ENCODE measurements at places on chromosomes 7 and 10. TPM values are rescaled to one million over a fixed set of nuclear protein-coding genes. Genes with fewer than 3 reads are reported as not detected.

Gene ABCB1
- 1.9 TPM for total RNA-seq

Gene SYNPO2L
- not detected for total RNA-seq

Gene LLCFC1
- not detected for total RNA-seq

DNA sequence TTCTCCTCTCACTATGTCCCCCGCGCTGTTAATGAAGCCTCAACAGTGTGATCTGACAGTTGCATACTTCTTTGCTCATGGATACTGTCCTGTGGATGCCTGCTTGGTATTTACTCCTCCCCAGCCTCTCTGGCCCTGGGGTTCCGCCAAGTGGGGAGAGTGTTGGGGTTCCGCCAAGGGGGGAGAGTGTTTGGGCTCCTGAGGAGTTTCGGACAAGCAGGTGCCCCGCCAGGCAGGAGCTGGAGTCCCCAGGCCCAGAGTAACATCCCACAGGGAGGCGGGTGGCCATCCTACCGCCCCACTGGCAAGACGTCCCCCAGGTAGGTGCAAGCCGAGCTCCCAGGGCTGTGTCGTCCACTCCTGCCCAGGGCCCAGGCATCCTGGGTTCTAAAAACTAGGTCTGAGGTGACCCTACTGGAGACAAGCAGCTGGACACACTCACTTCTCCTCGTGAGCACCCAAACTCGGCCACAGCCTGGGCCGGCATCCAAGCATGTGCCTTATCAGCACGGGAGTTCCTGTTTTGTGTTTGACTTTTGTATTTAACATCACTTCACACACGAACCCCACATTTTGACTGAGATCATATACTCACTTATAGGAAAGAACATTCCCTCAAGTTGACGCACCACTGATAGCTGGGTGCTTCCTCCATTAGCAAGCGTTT is 34.2 kb downstream of the CAMK2B start:
- no peaks in the 10 kb centered on the region for H3K36me3 ChIP-seq
- H3K4me1 ChIP-seq, result no peaks in the 10 kb centered on the region
- no peak for DNase-seq

Gene COMTD1
- 38.5 TPM for total RNA-seq

DNA sequence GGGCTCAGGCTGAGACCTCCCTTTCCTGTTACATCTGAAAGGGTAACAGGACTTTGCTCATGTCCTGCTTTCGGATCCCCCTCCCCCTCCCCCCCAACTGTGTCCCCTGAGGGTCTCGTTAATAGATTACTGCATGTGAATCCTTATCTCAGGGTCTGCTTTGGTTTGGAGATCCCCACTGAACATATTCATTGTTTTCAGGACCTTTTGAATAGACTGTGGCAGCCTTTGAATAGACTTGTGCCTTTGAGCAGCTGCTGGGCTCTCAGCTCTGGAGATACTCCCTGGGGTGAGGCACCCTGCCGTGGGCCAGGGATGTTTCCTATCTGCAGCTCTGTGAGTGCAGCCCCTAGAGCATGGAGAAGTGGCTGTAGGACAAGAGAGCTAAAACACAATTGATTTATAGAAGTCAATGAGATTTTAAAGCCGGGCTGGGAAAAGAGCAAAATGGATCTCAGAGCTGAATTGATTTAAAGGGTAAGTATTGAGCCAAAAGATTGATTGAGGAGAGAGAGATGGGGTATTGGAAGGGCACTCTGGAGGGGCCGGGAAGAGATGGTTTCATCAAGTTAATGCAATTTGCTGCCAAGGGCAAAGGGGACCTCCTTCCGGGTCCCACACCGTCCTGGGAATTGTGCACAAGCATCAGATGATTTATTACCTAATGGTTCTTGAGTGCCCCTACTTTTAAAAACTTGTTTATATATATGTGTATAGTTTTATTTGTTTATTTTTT is 9.9 kb downstream of the ARHGAP22 start:
- no peaks in the 10 kb centered on the region for H3K4me1 ChIP-seq
- no peaks in the 10 kb centered on the region for H3K36me3 ChIP-seq
- DNase-seq, result no peak
- peaks cover 4% of the 10 kb centered on the region for H3K27me3 ChIP-seq
- no peak overlapping the region for H3K27ac ChIP-seq
- no peak overlapping the region for H3K4me3 ChIP-seq

GRCh38 chr7:88670536-88670935 is 89.0 kb upstream of the ZNF804B start:
- no peaks in the 10 kb centered on the region for H3K36me3 ChIP-seq
- H3K27me3 ChIP-seq, result no peaks in the 10 kb centered on the region
- H3K4me1 ChIP-seq, result no peaks in the 10 kb centered on the region
- H3K27ac ChIP-seq, result no peak overlapping the region
- no peak for DNase-seq

GRCh38 chr7:98641646-98642500 is 24.8 kb downstream of the NPTX2 start:
- DNase-seq, result no peak
- no peak overlapping the region for H3K27ac ChIP-seq
- no peak overlapping the region for H3K4me3 ChIP-seq
- no peaks in the 10 kb centered on the region for H3K36me3 ChIP-seq
- no peaks in the 10 kb centered on the region for H3K4me1 ChIP-seq
- no peaks in the 10 kb centered on the region for H3K27me3 ChIP-seq

GRCh38 chr10:71045204-71045809 is 156.9 kb upstream of the PCBD1 start:
- H3K4me3 ChIP-seq, result no peak overlapping the region
- no peaks in the 10 kb centered on the region for H3K36me3 ChIP-seq
- no peak overlapping the region for H3K27ac ChIP-seq
- H3K27me3 ChIP-seq, result peaks cover 2% of the 10 kb centered on the region
- H3K4me1 ChIP-seq, result no peaks in the 10 kb centered on the region

GRCh38 chr7:99829524-99830160 is 1.8 kb downstream of the CYP3A43 start:
- H3K27me3 ChIP-seq, result peaks cover 27% of the 10 kb centered on the region
- H3K4me1 ChIP-seq, result no peaks in the 10 kb centered on the region
- H3K4me3 ChIP-seq, result no peak overlapping the region
- no peak for DNase-seq
- no peaks in the 10 kb centered on the region for H3K36me3 ChIP-seq
- no peak overlapping the region for H3K27ac ChIP-seq

GRCh38 chr7:106112972-106113421 is 885 bp upstream of the SYPL1 start:
- H3K4me1 ChIP-seq, result peaks cover 54% of the 10 kb centered on the region
- DNase-seq, result no peak
- H3K27me3 ChIP-seq, result no peaks in the 10 kb centered on the region
- H3K27ac ChIP-seq, result peak overlapping the region; percentile 92
- H3K4me3 ChIP-seq, result peak overlapping the region; percentile 83
- H3K36me3 ChIP-seq, result peaks cover 14% of the 10 kb centered on the region

DNA sequence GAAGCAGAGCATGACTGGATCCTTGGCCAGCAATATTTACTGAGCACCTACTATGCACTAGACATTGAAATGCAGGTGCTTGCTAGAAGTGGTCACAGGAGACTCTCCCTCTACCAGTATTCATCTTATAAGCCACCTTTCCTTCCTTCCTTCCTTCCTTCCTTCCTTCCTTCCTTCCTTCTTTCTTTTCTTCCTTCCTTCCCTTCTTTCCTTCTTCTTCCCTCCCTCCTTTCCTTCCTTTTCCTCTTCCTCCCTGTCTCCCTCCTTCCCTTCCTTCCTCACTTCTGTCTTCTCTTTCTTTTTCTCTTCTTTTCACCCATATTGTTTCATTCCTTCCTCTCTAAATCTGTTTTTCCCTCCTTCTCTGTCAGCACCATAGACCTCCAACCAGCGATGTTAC is 47.3 kb upstream of the TCF7L2 start:
- H3K27ac ChIP-seq, result no peak overlapping the region
- no peak overlapping the region for H3K4me3 ChIP-seq
- H3K27me3 ChIP-seq, result no peaks in the 10 kb centered on the region
- H3K4me1 ChIP-seq, result peaks cover 2% of the 10 kb centered on the region
- no peaks in the 10 kb centered on the region for H3K36me3 ChIP-seq
- no peak for DNase-seq

DNA sequence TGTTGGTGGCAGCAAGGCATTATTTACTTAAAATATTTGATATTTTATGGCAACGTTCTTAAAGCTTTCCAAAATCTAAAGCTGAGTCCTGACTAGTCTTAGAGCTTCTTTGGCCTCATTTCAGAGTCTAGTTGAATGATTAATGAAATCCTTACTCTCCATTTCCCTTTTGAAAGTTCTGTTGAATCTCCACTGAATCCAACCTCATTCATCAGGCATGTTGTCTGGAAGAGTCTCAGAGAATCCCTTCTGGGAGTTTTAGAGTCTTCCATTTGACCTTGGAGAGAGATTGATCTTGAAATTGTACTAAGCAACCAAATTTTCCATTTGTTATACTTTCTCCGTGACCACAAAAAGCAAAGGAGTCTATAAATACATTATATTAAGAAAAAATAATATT is 198.5 kb upstream of the TMEM196 start:
- no peaks in the 10 kb centered on the region for H3K36me3 ChIP-seq
- no peak overlapping the region for H3K4me3 ChIP-seq
- DNase-seq, result no peak
- no peaks in the 10 kb centered on the region for H3K4me1 ChIP-seq
- no peaks in the 10 kb centered on the region for H3K27me3 ChIP-seq

DNA sequence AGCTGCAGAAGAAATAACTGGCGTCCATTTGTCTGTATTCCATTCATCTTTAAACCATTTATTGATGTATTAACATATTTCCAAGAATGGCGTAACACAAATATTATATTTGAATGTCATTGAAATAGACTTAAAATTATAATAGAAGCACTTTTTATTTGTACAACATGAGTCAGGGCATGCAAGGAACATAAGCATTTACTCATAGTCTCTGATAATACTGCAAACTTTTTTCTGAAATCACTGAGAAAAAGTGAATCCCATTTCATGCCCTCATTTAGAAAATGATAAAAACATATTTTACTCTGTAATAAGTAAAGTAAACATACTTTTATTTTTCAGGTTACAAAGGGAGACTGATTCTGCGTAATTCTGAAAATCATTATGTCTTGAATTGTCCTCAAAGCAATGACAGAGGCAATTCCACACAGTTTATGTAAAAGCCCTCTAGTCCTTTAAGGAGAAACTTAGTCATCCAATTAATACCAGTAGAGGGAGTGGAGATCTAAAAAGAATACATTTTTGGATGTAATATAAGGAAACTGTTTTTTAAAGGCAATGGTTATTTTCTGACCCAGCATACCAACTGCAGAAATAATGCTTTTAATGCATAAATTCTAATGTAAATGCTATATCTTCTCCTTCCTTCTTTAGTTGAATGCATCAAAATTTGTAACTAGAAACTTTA is 58.1 kb downstream of the AGMO start:
- H3K4me1 ChIP-seq, result no peaks in the 10 kb centered on the region
- no peak overlapping the region for H3K27ac ChIP-seq
- DNase-seq, result no peak
- H3K36me3 ChIP-seq, result no peaks in the 10 kb centered on the region
- H3K4me3 ChIP-seq, result no peak overlapping the region
- no peaks in the 10 kb centered on the region for H3K27me3 ChIP-seq

Gene ANKRD1
- not detected for total RNA-seq

DNA sequence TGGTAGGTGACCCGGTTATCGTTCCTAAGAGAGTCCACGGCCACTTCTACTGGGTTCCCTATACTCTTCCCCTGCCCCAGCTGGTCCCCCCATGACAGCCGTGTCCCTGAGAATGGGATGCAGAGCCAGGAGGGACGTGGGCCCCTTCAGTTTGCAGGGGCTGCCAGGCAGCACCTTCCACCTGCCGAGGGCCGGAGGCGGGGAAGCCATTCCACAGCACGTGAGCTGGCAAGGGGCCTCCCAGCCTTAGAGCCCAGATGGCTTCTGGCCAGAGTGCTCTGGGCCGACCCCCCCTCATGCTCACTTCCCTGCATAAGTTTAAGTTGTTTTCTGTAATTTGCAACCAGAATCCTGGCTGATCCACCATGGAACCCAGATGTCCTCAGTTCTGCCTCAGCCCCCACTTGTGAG is 39.0 kb downstream of the DIP2C start:
- no peak overlapping the region for H3K27ac ChIP-seq
- H3K27me3 ChIP-seq, result no peaks in the 10 kb centered on the region
- no peaks in the 10 kb centered on the region for H3K4me1 ChIP-seq
- no peak for DNase-seq

- DNase-seq, result no peak
- no peaks in the 10 kb centered on the region for H3K4me1 ChIP-seq
- H3K27me3 ChIP-seq, result no peaks in the 10 kb centered on the region
- no peak overlapping the region for H3K4me3 ChIP-seq
- H3K36me3 ChIP-seq, result peaks cover 35% of the 10 kb centered on the region
Observed at GRCh38 chr7:111126987-111127386, 36.1 kb downstream of the LRRN3 start.

- H3K4me1 ChIP-seq, result peaks cover 25% of the 10 kb centered on the region
- peak; percentile 45 for DNase-seq
- H3K27ac ChIP-seq, result no peak overlapping the region
Observed at GRCh38 chr7:151245360-151246101, 3.0 kb downstream of the SMARCD3 start.

- H3K4me1 ChIP-seq, result no peaks in the 10 kb centered on the region
- H3K27ac ChIP-seq, result no peak overlapping the region
Observed at GRCh38 chr7:79217468-79217867, 236.0 kb downstream of the MAGI2 start.

Gene NPC1L1
- total RNA-seq, result not detected

DNA sequence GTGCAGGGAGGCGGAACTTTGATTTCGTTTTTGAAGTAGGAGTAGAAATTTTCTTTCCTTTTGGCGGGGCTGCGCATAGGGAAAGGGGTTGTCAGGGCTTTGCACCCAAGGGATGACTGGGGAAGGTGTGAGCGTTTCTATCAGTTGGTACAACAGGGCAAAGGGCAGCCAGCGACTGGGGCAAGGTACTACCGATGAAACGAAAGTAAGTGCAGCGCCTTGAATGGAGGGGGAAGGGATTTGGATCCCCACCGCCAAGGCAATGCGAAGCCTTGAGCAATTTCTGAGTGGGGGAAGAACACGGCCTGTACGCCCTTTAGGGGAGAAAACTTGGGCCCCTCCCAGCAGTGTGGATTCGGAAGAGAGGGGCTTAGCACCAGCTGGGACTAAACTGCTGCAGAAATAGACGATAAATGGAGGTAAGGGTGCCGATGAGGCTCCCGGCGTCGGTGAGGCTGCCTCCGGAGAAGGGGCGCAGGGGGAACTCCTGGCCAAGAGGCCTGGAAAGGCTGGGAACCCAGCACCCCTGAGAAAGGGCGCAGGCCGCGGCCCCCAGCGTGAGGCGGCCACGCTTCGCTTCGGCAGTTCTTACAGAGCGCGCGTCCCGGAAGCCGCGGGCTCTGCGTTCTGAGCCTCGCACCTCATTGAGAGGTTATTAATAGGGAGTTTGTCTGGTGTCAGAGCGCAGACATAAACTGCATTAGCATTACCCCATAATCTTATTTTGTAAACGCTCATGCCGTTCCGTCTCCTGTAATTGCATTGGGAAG is 10.0 kb upstream of the TLX1 start:
- peaks cover 67% of the 10 kb centered on the region for H3K27me3 ChIP-seq
- peaks cover 15% of the 10 kb centered on the region for H3K4me1 ChIP-seq
- peak overlapping the region; percentile 85 for H3K4me3 ChIP-seq
- no peak for DNase-seq
- H3K36me3 ChIP-seq, result no peaks in the 10 kb centered on the region
- no peak overlapping the region for H3K27ac ChIP-seq

Gene OR9A2
- total RNA-seq, result 0.30 TPM

- DNase-seq, result no peak
- H3K27me3 ChIP-seq, result no peaks in the 10 kb centered on the region
- peaks cover 90% of the 10 kb centered on the region for H3K36me3 ChIP-seq
- H3K4me1 ChIP-seq, result peaks cover 54% of the 10 kb centered on the region
- H3K27ac ChIP-seq, result peak overlapping the region; percentile 78
- H3K4me3 ChIP-seq, result peak overlapping the region; percentile 31
Observed at GRCh38 chr10:6482737-6483357, 97.2 kb downstream of the PRKCQ start.

Gene DDC
- total RNA-seq, result 0.32 TPM

- H3K4me3 ChIP-seq, result no peak overlapping the region
- no peaks in the 10 kb centered on the region for H3K36me3 ChIP-seq
- no peak overlapping the region for H3K27ac ChIP-seq
- no peaks in the 10 kb centered on the region for H3K4me1 ChIP-seq
Observed at GRCh38 chr10:19944911-19945663, 128.9 kb downstream of the PLXDC2 start.

Gene GATAD1
- 25.4 TPM for total RNA-seq
